ENCODE measurements at places on chromosomes 3 and 15.

DNA sequence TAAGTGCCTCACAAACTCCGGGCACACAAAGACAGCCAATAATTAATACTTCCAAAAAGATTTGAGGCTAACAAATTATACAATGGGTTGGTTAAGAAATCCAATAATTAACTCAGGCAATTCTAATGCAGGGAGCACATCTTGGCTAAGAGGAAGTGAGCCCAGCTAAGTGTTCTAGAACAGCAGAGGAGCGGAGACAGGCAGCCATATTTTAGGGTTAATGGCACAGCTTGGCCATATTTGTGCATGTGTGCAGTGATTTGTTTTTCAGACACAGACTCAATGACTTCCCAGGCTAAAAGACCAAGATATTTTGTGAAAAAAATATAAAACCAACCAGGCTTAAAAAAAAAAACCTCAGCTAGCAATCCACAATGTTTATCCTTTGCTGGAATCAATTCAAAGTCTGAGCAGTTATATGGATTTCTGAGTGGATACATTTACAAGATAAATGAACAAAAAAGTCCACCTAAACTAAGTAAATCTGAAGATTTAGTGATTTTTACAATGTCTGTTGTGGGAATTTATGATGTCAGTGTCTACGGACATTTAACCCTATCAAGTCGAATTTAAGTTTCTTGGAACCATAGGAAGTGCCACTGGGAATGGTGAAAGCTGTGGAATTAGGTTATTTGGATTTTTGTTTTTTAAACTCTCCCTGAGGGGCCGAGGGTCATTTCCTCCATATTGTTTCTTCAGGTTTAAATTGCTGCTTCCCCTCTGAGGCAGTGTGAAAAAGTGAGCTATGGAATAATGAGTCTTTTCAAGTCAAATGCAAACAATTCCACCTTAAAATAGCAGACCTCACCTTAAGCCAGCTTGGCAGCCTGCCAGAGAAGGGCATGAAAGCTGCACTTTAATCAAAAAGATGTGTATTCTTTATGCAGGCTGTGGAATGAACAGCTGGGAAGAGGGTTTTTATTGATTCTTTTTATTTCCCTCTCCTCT, 413.7 kb upstream of the TBL1XR1 start:
- peak; percentile 20 for DNase-seq

DNA sequence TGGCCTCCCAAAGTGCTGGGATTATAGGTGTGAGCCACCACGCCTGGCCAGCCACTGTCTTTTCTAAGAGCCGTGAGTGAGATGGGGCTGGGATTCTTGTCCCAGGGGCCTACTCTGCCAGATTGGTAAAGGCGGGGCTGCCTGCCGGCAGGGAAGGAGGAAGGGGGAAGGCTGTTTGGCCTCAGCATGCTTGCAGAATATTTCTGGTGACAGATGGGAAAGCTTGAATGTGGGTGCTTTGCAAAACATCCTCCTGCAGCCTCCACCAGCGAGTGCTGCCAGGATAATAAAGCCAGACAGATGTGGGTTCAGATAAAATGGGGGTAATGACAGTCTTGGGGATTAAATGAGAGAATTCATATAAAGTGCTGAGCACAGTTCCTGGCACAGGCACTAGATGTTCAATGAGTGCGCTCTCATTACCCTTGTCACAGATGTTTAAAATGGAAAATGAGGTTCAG, 19.8 kb upstream of the ACOX2 start:
- peak; percentile 60 for DNase-seq

DNA sequence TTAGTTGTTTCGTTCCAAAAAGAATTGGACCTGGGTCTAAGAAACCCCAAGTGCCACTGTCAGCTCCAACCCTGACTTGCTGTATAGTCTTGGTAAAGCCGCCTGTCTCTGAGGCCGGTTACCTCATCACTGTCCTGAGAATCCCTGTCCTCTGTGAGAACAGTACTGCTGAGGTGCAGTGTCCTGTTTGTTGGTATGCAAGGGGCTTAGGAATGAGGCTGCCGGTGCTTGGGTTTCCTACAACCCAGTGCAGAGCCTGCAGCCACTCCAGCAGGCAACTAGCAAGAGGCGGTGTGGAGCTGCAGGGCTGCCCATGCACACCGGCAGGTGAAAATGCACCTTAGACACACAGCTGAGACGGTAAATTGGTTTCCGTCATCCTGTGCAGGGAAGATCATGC, 52.0 kb upstream of the ATG7 start:
- peak; percentile 24 for DNase-seq

- DNase-seq: no peak
Measured at GRCh38 chr3:172569128-172570008, 46.1 kb upstream of the TNFSF10 start.

DNA sequence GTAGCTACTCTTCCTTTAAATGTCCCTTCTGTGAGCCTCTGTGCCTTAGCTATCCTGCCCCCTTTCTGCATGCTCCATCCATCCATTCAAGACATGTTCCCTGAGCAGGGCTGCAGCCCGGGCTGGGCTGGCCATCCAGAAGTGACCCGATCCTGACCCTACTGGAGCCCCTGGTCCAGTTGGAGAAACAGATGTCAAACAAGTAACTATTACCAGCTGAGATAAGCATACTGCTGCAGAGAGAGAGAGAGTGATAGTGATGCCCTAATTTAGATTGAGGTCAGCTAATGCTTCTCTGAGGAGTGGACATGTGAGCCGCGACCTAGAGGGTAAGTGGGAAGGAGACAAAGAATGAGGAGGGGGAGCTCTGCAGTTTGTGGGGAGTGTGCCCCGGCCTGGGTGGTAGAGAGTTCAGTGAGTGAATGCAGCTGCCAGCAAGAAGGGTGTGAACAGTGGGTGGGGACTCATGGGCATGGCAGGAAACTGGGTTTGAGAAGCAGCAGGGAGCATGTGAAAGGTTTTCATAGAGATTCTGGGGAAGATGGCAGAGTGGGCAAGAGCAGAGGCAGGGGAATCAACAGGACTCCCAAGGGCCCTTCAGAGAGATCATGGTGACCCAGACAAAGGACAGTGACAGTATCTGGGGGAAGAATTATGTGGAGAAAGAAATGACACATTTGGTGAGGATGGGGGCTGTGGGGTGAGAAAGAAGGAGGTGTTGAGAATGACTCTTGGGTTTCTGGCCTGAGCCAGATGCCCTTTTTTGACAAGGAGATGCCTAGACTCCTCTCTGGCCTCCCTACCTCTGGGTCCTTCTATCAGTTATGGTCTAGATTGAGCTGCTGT, 44.9 kb downstream of the CHCHD6 start:
- DNase-seq: no peak

DNA sequence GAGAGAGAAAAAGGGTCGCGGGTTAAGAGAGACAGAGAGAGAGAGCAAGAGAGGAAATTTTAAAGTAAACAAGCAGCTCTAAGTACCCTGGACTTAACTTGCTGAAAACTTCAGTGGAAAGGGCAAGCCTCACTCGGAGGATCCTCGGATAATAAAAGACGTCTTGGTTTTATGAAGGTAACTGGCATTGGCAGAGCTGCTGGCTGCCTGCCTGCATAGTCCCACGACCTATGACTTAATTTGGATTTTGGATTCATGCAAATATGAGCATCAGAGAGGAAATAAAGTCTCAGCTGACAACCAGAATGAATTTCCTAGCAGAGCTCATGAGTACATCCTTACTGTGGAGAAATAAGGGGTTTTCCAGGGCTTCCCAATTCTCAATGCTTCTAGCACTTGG, 95.1 kb upstream of the PDZRN3 start:
- no peak for DNase-seq

DNA sequence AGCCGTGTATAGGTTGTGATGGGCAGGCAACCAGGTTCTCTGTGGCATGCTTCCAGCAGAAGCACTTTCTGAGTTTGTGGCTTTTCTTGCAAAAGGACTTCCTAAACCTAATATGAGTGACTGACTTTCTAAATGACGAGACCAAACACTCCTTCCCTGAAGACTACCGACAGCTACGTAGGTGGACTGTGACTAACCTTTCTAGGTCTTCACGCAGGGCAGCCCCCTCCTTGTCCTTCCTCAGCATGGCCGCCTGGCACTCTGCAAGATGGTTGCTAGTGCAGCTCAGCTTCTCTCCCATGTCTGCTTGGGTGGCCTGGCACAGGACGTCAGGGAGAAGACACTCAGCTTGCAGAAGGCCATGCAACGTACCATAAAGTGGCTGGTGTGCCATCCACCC, 20.9 kb downstream of the CXCR6 start:
- DNase-seq: no peak

DNA sequence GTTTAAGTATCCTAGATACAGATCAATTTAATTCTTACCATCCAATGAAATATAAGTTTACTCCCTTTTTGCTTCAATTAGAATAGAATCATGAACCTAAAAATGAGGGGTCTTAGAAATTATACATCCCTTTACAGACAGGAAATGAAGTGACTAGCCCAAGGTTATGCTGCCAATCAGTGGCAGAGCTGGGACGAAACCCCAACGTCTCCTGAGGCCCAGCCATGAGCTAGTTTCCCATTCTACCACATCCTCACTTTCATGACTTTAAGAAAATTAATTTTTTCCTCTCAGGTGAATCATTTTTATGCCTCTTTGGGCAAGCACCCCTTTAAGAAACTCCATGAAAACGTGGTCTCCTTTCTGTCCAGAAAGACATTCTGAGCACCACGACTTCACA, 11.2 kb downstream of the LRIG1 start:
- DNase-seq: no peak

DNA sequence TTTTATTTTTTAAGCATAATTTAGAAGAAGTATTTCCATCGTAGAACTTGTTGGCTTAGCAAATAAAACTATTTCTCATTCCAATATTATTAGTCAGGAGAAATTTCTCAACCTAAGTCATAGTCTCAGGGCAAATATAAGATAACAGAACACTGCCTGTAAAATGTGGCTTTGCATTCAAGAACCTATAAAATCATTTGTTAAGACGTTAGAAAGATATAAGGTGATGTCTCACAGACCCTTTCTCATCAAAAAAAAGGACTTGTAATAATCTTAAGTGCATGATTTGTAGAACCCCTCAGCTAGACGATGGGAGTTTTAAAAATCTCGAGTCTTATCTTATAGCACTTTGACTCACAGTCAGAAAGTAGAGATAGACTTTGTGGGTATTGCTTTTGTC, 314.7 kb upstream of the CFAP20DC start:
- DNase-seq: no peak

- no peak for DNase-seq
Measured at GRCh38 chr3:183252118-183252782, 803 bp upstream of the B3GNT5 start.

GRCh38 chr3:127036209-127037020, 53.5 kb downstream of the PLXNA1 start:
- DNase-seq: no peak

All from WERI-Rb-1 (cell line).